ENCODE measurements at places on chromosomes 1 and 21.
A peak's percentile ranks its signal among the peaks of the same experiment; 100 is the strongest.

DNA sequence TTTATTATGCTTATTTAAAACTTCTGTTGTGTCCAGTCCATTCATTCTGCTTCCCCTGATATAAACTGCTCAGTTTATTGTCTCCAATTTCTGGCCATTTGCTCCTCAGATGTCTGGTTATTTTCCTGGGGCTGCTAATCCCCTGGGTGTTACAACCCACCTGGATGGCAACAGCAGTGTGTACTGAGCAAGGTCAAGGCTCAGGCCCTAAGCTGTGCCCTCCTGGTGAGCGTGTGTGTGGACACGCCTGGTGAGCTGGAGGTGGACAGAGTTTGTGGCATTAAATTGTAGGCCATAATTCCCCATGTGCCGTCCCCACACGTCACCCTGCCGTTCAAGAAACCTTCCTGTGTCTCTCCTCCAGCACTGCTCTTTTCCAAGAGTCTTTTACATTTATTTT, 18.1 kb upstream of the KIF1B start:
- H3K27ac ChIP-seq: no peak overlapping the region
- H3K4me1 ChIP-seq: no peaks in the 10 kb centered on the region
- no peaks in the 10 kb centered on the region for H3K27me3 ChIP-seq
- DNase-seq: no peak
- H3K36me3 ChIP-seq: no peaks in the 10 kb centered on the region

DNA sequence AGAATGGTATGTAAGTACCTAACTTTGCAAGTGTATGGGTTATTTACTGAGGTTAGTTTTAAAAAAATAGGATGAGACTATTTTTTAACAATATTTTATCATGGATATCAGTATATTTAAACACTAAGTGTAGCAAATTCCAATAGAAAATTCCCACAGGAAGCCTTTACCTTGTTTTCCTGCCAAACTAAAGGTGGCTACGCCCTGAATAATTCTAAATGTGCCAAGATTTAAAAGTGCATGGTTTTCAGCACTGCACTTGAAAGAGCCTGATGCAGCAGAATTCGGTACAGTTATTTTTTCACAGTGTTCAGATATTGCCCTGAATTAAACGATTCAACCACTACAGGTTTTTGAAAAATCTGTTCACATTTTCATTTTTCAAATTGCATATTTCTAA, 1622.8 kb upstream of the B3GALT2 start:
- H3K4me3 ChIP-seq: no peak overlapping the region
- H3K4me1 ChIP-seq: no peaks in the 10 kb centered on the region
- no peak for DNase-seq
- no peaks in the 10 kb centered on the region for H3K27me3 ChIP-seq

DNA sequence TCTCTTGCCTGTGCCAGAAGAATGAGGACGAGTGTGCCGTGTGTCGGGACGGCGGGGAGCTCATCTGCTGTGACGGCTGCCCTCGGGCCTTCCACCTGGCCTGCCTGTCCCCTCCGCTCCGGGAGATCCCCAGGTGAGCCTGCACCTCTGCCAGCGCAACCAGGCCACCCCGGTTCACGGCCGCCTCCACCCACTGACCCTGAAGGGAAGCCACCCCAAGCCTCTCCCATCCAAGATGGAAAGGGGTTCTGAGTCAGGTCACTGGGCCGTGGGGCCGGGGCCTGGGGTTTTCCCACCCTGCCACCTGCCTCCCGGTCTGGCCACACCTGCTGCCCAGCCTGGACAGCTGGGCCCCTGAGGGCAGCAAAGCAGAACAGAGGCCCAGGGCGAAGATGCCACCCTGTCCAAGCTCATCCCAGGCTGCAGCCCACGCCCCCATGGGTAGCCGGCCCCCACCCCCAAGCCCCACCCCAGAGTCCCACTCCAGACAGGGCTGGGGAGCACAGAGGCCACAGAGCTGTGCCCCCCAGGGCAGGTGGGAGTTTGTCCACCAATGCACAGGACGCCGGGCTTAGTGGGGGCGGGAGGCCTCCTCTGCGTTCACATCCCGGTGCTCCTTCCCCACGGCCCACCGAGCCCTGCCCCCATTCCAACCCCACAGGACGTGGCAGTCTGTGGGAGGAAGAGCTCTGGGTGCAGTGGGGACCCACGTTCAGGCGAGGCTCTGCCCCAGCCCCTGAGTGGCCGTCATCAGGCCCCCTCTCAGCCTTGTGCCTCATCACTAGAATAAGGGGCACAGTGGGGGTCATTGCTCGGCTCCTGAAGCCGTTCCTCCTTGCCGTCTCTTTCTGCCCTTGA, 5.6 kb downstream of the AIRE start:
- DNase-seq: peak; percentile 42
- H3K36me3 ChIP-seq: no peaks in the 10 kb centered on the region
- no peaks in the 10 kb centered on the region for H3K4me1 ChIP-seq
- no peak overlapping the region for H3K4me3 ChIP-seq
- H3K27ac ChIP-seq: no peak overlapping the region

DNA sequence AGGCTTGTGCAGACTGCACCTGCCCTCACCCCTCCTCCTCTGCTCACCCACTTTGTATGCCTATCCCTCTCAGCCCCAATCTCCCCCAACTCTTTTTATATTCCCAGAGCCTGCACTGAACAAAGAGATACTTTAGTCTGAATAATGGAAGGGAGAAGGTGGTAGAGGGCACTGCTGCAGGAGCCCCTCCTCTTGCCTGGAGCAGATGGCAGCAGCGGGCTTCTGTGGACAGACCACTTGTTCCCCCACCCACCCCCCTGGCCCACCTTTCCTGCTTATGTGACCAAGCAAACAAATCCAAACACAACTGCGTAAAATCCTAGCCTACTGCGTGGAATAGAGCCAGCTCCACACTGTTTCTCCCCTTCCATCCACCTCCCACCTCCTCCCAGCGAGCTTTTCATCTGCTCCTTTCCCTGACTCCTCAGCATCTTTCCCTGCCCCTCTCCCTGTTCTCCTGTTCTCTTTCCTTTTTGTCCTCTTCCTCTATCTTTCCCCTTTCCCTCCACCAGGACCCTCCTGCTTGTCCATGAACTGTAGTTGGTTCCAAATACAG, 27.5 kb downstream of the RGS8 start:
- DNase-seq: no peak
- H3K4me1 ChIP-seq: no peaks in the 10 kb centered on the region
- no peaks in the 10 kb centered on the region for H3K36me3 ChIP-seq

DNA sequence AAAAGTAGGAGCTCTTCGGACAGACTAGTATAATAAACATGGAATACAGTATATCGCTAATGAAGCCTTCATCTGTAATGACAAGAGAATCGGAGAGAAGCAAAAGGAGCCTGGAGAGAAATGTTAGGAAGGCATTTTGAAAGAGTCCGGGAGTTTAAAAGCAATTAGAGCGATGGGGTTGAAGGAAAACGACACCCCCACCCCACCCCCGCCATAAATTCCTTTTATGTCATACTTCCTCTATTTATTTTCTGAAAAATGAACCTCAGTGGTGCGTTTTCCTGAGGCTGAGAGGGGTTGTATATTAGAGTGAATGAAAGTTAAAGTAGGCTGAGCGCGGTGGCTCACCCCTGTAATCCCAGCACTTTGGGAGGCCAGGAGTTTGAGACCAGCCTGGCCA, 635 bp upstream of the APH1A start:
- peak overlapping the region; percentile 30 for H3K4me3 ChIP-seq
- H3K4me1 ChIP-seq: no peaks in the 10 kb centered on the region
- no peak for DNase-seq
- no peak overlapping the region for H3K27ac ChIP-seq

GRCh38 chr1:156241311-156241811, 623 bp upstream of the BGLAP start:
- H3K36me3 ChIP-seq: peaks cover 7% of the 10 kb centered on the region
- no peak overlapping the region for H3K4me3 ChIP-seq
- no peaks in the 10 kb centered on the region for H3K4me1 ChIP-seq
- H3K27me3 ChIP-seq: no peaks in the 10 kb centered on the region
- no peak for DNase-seq
- no peak overlapping the region for H3K27ac ChIP-seq

DNA sequence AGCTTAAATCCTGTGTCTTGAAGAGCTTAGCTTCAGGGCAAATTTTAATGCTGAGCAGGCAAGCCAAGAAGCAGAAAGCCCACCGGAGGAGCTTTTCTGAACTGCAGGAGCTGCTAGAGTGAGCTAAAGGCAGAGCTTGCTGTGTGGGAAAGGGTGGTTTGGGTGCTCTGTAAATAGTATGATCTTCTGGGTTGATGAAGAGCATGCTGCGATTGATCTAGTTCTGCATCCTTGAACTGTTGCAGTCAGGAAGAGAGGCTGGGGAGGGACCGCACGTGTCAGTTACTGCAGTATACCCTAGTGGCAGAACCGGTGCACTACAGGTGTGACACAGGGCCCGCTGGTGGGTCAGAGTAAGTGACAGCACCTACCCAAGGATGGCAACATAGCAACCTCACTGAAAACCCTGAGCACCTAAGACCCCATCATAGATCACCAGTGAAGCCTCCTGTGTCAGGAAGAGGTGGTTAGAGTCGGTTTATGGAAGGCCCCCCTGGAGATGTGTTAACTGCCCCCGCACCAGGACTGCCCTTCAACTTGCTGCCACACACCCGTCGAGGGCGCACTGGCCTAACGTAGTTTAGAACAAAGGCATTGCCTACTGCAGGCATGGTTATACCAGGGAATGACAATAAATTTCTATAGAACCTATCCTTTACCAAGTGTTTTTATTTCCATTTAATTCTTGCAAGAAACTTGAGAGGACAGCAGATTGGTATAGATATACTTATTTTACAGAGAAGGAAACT, 146.0 kb upstream of the KIAA0040 start:
- DNase-seq: no peak
- no peaks in the 10 kb centered on the region for H3K27me3 ChIP-seq
- H3K4me1 ChIP-seq: no peaks in the 10 kb centered on the region
- H3K4me3 ChIP-seq: no peak overlapping the region
- no peak overlapping the region for H3K27ac ChIP-seq

Data from aorta (tissue), 5 donors.